ENCODE measurements at places on chromosomes 16 and 17.

GRCh38 chr17:8062435-8062806 lies 23.6 kb downstream of the ALOX15B start:
- DNase-seq: peak; percentile 40

- DNase-seq: no peak
Observed at GRCh38 chr17:6215071-6216035, 145.2 kb downstream of the WSCD1 start.

DNA sequence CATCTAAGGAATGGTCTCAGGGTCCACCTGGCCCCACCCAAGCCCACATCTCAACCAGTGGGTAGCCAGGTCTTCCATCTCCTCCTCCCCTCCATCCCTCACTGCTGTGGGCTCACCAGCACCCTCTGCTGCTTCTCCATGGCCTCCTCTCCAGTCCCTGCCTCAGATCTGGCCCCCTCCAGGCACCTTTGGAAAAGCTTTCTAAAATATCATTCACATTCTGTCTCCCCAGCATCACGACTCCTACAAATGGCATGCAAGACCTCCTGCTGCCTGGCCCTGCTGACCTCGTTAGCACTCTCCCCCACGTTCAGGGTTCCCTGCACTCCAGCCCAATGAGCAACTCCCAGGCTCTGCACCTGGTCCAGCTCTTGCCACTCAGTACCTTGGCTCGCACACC lies 13.7 kb downstream of the GLP2R start:
- no peak for DNase-seq

GRCh38 chr16:86865851-86866662 lies 287.7 kb downstream of the FOXL1 start:
- DNase-seq: no peak

DNA sequence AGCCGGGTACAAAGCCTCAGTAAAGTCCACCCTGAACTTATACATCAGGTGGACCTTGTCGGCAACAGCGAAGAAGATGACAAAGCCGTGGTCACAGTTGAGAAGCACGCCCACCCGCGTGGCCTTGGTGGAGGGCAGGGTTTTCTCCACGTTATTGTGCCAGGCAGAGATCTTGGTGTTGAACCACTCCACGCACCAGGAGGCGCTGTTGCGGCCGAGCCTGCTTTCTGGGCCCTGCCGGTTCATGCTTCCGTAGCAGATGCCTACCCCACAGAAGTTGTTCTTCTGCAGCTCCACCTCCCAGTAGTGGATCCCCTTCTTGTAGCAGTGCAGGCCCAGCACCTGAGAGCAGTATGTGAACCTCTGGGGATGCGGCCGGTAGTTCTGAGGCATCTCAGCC lies 22.1 kb downstream of the TRIM25 start:
- DNase-seq: peak; percentile 59

DNA sequence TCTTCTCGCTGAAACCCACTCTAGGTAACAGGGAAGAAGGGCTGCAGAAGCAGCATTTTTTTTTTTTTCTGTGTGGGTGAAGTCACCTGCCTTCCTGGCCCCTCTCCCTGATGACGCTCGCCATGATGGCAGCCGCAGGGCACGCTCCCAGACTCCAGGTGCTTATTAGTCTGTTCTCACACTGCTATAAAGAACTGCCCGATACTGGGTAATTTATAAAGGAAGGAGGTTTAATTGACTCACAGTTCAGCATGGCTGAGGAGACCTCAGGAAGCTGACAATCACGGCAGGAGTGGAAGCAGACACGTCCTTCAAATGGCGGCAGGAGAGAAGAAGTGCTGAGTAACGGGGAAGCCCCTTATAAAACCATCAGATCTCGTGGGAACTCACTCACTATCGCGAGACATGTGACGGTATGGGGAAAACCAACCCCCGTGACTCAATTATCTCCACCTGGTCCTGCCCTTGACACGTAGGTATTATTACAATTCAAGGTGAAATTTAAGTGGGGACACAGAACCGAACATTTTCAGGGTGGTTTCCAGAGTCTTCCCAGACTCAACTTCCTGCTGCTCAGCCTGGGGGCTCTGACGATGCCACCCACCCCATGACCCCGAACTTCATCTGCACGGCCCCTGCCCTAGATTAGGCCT lies 34.9 kb upstream of the NLRP1 start:
- peak; percentile 24 for DNase-seq

GRCh38 chr16:63244631-63245030 lies 1208.4 kb upstream of the CDH8 start:
- no peak for DNase-seq

GRCh38 chr17:46818929-46819859 lies 702 bp upstream of the WNT3 start:
- DNase-seq: peak; percentile 57

DNA sequence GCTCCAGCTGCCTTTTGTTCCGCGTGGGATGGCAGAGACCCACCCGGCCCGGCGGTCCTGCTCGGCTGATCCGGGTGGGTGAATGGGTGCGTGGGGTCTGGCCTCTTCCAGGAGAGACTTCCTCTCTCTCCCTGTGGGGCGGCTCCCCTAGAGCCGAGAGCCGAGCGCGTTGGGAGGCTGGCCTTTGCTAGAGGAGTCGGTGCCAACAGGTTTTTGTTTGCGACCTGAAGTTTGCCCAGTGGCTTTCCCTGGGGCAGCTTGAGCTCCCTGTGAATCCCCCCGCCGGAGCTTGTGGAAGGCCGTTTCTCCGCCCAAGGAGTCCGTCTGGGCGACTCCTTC lies 970 bp downstream of the EPN2 start:
- DNase-seq: no peak

GRCh38 chr17:17609121-17609520 lies 17.6 kb upstream of the PEMT start:
- DNase-seq: no peak

- DNase-seq: no peak
Observed at GRCh38 chr16:75012380-75013081, 13.7 kb downstream of the ZNRF1 start.

DNA sequence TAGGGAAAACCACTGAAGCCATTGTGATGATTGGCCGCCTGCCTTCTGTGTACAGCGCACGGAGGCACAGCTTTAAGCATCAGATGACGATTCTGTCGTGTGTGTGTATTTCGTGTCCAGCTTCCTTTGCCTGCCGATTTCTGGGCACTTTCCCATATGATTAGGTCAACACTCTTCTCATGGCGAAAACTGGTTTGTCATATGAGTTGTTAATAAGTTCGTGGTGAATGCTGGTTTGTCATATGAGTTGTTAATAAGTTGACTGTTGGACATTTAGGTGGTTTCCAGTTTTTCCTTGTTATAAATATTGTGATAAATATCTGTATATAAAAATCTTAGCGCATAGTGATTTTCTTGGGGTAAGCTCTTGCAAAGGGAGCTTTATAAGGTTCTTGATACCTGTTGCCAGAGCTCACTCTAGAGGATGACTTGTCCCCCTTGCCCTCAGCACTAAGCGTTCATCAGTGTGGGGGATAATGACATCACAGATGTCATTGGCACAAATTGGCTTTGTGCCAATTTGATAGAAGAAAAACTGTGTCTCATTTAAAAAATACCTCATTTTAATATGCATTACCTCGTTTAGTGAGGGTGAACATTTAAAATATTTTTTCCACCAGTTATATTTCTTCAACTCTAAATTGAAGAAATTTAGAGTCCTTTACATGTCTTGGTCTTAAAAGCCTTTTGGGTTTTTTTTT lies 40.0 kb downstream of the PGS1 start:
- no peak for DNase-seq

DNA sequence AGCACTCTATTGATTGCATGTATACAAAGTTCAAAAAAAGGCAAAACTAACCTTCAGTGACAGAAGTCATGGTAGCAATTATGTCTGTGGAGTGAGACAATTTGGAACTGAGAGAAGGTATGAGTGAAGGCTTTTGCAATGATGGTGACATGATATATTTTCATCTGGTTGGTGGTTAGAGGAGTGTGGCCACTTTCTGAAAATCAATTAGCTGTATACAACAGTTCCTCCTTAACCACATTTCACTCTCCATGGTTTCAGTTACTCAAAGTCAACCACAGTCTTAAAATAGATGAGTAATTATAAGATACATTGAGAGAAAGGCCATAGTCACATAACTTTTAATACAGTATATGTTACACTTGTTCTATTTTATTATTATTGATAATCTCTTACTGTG lies 26.2 kb downstream of the ADAMTS18 start:
- DNase-seq: no peak

GRCh38 chr17:68694791-68695485 lies 93.8 kb upstream of the FAM20A start:
- DNase-seq: no peak

DNA sequence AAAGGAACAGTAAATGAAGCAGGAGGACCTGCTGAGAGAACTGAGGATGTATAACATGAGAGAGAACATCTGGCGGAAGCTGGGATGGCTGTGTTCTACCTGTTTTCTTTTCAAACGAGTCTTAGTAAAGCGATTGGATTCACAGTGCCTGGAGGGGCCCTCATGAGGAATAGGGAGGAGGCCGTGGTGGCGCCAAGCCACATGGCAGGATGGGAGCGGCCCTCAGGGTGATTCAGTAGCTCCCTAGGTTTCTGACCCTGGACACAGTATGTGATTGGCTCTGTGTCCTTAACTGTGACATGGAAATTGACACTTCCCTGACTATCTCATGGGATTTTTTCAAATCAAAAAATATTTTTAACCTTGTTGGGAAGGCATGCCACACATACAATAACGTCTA lies 32.1 kb downstream of the USP43 start:
- no peak for DNase-seq

DNA sequence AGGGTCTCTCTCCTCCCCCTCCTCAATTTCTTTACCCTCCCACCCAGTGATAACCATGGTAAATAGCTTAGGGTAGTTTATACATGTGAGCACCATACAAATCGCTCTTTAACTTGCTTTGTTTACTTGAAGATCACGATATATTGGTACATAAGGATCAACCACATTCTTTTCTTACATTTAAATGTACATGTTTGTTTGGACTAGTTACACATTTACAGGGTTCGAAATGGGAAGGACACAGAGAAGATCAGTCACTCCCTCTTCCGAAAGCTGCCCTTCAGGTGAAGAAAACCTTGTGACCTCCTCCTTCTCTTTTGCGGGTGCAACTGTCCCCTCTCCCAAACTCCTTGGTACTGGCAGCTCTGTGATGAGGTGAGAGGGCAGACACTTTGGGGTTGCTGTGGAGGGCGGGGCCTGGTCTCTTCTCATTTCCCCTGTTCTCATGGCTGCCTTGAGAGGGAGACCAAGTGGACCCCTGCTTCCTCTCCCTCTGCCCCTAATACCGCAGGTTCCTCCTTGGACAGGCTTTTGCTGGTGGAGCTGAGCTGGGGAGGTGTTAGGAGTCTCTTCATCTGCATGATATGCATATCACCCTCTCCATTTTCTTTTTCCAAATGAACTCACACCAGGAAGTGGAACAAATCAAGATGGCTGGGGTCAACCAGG lies 4.7 kb upstream of the PIK3R6 start:
- DNase-seq: peak; percentile 52

DNA sequence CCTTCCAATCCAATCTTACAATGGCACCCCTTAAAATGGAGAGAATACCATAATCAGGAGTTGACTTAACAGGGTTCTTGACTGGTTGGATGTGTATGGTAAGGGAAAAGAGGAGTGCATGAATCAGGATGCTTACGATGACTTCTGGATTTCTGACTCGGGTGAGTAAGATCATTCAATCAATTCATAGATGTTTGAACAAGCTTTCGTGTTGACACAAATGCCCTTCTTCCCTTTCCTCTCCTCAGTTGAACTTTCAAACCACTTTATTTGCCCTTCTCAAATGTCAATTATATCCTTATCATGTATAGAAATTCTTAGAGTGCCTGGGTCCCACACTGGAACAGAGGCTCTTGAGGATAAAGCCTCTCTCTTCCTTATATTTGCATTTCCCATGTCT lies 25.9 kb downstream of the ABCC12 start:
- no peak for DNase-seq

- DNase-seq: no peak
Observed at GRCh38 chr17:37737971-37738370, 6.9 kb downstream of the HNF1B start.

DNA sequence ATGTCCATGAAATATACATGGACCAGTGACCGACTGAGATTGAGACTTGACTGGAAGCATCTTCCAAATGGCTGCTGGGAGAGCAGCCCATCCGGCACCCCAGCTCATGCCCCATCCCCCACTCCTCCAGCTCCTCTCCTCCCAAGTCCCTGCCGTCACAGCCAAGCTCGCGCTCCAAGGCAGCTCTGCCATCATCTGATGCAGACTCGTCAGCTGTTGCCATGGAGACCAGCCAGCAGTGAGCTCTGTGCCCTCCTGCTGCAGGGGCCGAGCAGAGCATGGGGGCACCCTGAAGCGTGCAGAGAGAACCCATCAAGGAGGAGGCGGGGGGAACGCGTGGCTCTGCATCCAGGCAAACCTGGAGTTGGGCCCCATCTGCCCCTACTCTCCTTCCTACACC lies 74.5 kb upstream of the TNRC6C start:
- DNase-seq: no peak

DNA sequence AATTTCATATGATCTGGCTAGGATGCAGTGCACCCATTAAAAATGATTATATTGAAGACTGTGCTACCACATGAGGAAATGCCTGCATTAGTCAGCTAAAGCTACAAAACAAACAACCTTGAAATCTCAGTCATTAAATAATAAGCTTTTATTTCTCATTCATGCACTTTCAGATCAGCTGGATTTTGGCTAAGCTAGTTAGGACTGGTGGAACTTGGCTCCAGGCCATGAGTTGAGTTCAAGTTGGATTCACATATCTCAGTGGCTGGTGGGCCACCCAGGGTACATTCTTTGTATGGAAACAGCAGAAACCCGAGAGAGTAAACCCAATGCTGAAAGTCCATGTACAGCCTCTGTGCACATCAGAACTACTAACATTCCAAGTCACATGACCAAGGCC lies 6.4 kb upstream of the SLFN12L start:
- DNase-seq: peak; percentile 37

DNA sequence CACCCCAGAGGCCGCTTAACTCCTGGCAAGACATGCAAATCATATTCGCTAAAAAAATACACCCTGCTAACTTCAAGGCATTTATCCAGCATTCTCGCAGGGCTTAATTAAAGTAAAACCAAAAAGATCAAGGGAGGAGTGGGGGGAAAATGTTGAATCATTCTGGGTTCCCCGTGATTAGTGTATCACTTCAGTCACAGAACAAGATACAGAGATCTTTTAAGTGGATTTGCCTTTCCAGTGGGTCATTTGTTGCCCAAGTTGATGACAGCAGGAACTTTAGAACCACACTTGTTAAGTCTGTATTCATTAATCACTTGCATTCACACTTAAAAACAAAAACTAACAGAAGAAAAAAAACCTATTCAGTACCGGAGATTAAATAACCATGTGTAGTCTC lies 17.3 kb downstream of the CRYBA1 start:
- peak; percentile 14 for DNase-seq

GRCh38 chr16:70728150-70728549 lies 42.3 kb upstream of the MTSS2 start:
- peak; percentile 40 for DNase-seq

GRCh38 chr17:48510381-48510760 lies 20.4 kb downstream of the HOXB1 start:
- DNase-seq: no peak
